ENCODE measurements at places on chromosomes 2 and 18.

DNA sequence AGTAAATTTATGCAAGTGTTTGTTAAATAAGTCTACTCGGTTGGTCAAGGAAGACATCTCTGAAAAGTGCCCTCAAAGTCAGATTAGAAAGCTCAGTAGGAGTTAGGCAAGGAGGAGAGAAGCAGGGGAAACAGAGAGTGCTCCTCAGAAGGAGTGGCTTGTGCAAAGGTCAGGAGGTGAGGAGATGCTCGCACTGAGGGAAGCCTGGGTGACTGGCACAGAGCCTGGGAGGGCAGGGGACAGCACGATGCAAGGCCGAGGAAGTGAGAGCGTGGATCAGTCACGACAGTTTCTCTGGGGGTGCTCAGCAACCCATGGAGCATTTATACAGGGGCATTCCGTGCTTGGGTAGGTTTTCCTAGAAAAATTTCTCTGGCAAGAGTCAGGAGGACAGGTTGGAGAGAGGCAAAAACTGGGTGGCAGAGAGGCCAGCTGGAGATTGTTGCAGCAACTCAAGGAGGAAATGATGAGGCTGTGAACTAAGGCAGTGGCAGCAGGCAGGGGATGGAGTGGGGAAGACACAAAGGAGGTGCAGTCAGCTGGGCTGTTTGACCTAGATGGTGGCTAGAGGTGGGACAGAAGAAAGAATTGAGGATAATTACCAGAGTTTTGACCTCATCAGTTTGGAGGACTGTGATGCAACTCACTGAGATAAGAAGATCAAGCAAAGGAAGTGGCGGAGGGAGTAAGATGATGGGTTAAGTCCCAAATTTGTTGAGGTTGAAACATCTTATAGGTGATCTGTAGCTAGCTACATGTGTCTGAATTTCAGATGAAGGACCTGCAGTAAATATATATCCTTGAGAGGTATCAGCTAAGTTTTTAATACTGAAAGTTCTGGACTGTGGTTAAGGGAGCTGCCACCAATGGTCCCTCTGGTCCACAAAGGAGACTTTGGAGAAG, 52.4 kb downstream of the BCL2 start:
- no peak for DNase-seq

GRCh38 chr2:28592481-28592880, 96.6 kb downstream of the PLB1 start:
- no peak for DNase-seq

DNA sequence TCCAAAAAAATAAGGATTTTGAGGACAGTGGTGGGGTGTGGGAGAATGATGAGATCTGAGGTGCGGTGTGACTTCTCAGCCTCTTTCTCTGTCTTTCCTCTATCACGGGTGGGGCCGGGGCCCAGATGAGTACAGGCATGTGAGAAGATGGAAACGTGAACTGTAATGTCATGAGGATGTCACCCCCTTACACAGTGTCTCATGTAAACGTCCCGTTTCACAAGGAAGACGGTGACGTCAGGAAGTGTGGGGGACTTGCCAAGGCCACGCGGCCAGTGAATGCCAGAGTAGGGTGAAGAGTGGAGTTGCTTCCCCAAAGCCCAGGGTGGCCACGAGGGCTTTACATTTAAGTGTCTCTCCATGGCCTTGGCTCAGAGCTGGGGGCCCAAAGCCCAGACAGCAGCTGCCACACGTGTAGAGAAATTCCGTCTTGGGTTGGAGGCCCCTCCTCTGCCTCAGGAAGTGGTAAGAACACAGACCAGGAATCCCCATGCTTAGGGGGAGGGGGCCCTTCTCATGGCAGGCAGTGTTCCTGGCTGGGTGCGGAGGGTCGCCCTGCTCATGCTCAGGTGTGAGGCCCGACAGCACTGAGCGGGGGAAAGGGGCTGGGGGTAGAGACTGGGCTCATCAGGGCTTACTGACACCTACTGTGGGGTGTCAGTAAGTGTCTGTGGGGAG, 80.9 kb upstream of the SMAD7 start:
- peak; percentile 31 for DNase-seq

- DNase-seq, result no peak
These were observed 1516.1 kb downstream of the RPIA start for GRCh38 chr2:90207454-90208058.

GRCh38 chr2:68870215-68870614, 982 bp downstream of the BMP10 start:
- no peak for DNase-seq

- DNase-seq, result peak; percentile 48
These were observed 376.1 kb downstream of the IRS1 start for GRCh38 chr2:226423498-226423960.

DNA sequence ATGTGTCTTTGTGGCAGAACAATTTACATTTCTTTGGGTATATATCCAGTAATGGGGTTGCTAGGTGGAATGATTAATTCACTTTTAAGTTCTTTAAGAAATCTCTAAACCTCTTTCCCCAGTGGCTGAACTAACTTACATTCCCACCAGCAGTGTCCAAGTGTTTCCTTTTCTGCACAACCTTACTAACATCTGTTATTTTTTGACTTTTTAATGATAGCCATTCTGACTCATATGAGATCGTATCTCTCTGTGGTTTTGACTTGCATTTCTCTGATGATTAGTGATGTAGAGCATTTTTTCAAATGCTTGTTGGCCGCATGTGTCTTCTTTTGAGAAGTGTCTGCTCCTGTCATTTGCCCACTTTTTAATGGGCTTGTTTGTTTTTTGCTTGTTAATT, 43.1 kb upstream of the PTH2R start:
- DNase-seq, result no peak

GRCh38 chr2:11058129-11058528, 97.1 kb upstream of the SLC66A3 start:
- DNase-seq, result no peak

GRCh38 chr18:79216176-79216575, 147.0 kb downstream of the ATP9B start:
- DNase-seq, result no peak

DNA sequence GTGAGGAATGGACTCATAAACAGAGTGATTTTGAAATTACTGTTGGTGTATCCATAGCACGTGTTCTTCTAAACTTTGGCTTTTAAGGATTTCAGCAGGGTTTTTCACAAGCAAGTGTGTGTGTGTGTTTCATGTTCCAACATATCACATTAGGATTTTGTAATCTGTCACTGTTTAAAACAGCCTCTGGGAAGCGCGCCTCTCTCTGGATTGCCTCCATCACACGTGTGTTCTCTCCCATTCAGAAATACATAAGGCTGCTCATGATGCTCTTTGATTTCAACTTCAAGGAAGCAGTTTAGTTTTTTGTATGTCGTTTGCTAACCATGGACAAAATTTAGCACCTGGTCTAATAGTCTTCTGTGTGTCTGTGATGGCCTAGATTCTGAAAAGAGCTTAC, 370.4 kb downstream of the MTX2 start:
- no peak for DNase-seq

DNA sequence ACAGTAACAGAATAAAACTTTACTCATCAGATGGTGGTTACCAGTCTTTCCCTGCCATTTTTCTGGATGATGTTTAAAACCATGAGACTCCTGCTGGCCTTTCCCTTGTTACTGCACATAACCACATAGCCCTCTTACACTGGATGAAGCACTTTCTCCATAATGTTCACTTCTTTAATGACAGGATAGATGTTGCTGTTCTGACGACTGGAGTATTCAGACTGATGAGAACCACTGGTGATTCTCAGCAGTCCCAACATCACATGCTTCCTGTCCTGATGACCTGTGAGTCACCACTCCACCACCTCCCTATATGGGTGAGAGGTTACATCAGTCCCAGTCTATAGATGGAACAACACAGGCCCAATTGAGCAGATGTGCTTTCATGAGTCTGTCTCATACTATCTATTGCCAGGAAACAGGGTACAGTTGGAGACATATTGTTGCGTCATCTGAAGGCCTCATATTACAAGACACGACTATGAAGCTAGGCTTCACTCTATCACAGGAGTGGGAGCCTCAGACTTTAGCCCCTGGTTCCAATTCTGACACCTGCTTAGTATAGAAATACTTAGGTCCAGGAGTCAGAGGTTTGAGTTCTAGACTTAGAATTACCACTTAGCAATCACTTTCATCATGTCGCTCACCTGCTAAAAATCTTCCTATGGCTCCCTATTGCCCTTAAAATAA, 145.7 kb upstream of the KLF7 start:
- peak; percentile 75 for DNase-seq

- DNase-seq, result no peak
These were observed 85.5 kb downstream of the AGPS start for GRCh38 chr2:177478029-177478428.

DNA sequence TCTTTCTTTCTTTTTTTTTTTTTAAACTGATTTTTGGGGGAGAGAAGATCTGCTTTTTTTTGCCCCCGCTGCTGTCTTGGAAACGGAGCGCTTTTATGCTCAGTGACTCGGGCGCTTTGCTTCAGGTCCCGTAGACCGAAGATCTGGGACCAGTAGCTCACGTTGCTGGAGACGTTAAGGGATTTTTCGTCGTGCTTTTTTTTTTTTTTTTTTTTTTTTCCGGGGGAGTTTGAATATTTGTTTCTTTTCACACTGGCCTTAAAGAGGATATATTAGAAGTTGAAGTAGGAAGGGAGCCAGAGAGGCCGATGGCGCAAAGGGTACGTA, 587 bp downstream of the MEIS1 start:
- DNase-seq, result no peak

DNA sequence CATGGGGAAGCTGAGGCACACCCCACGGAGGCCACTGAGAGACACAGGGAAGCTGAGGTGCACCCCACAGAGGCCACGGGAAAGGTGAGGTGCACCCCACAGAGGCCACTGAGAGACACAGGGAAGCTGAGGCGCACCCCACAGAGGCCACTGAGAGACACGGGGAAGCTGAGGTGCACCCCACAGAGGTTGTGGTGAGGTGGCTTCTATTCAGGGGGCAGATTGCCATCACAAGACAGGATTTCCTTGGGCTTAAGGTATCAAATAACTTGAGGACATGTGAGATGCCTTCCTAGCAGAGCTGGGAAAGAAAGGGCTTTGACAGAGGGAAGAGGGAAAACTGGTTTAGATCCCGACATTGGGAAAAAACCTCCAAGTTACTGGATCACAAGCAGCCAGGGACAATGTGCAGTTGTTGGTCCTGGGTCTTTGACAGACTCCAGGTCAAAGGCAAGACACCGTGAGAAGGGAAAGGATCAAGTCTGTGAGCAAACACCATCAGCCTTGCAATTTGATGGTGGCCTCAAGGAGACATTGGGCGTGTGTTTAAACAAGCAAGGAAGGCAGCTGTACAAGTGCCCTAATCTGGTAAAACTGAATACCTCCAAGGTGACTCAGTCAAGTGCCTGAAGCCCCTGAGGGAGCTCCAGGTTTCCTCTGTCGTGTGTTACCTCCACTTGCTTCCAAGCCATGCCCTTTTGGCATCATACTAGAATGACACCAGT, 133.2 kb upstream of the EPAS1 start:
- no peak for DNase-seq

DNA sequence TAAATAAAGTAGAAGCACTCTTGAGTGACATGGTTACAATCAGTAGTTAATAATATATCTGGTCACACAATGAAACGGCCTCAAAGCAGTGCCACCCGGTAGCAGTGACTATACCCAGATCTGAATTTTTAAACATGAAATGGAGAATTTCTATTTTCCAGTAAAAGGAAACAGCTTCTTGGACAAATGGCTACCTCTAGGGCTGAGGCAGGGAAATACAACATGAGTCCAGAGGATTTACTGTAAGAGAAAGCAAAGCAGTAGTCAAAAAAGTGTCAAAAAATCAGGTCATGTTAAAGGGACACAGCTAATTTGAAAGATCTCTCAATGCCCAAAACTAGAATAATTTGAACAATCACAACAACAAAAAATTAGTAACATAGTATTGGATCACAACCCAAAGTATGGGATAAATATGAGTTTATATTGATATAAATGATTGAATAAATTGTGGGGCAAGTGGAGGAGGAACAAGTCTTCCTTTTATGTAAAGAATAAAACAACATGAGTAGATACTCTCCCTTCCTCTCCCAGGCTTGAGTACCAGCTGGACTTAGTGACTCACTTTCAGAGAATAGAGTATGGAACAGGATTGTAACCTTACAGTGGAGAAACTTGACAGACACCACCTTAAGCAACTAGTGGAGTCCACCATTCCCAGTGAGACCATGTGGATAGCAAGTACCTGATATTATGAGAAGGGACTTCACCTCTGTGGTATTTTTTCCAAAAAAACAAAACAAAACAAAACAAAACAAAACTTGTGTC, 180.8 kb downstream of the MBD2 start:
- no peak for DNase-seq

DNA sequence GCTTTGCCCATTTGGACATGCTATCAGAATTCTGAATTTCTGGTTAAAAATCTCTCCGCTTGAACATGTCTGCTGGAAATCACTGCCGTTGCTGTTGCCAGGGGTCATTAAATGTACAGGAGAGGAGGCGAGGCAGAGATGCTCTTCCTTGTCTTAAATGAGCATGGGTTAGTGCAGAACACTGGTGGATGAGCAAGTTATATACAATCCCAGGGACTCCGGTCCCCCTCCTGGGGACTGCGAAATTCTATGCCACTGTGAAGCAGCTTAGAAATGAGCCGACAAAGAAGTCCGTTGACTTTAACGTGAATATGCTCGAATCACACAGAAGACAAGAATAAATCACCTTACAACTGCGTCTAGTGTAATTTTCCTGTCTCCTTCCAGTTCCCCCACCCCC, 95.1 kb upstream of the KLHL14 start:
- DNase-seq, result no peak

DNA sequence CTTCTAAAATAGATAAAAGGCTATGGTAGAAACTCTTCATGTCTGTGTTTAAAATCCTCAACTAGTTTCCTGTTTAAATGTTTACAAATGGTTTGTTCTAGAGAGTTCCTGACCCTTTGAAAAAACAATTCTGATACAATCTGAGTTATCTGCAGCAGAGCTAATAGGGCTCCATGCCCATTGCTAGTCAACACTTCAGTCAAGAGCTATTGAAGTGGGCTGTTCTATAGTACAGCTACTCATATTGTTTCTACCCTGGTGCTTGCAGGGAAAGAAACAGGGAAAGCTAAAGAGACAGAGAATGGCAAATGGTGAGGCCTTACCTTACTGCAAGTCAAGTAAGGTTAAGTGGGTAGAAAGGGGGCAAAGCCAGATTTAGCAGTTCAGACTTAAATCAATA, 112.3 kb upstream of the CAVIN2 start:
- DNase-seq, result no peak

DNA sequence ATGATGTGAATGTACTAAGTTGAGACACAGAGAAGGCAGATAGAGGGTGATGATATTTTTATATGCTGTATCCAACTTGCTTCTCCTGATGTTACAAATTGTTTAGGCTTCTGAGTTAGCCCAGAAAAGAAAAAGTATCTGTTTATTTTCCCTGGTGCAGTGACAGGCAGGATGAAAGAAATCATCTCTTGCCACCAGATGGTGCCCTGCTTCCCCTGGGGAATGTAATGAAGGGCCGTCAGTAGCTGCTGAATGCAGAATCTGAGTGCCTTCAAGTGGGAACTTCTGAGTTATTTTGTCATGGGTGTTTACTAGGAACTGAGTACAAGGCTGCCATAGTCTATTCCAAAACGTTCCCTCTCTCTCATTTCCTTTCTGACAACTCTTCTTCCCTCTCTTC, 525.6 kb downstream of the MBD2 start:
- DNase-seq, result peak; percentile 1

Measured in activated T-cell treated with anti-CD3 and anti-CD28 coated beads, Interleukin-2, amount 50 U/mL, for 72 hours (primary cell).